ENCODE measurements at places on chromosomes 2 and 18.

DNA sequence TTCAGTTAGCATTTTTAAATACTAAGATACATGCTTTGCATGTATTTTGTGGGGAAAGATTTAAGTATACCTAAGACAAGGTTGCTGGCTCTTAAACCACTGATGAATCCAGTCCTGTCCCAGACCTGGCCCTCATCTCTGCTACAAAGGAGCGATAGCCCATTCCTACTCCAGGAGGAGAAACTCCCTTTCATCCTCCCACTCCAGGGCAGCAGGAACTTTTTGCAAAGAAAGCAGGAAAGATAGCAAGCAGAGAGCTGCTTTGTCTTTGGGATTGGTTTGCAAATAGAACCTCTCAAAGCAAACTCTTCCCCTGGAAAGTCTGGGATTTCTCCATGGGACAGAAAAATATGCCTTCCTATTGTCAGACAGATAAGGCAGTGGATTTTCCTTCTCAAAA lies 43.6 kb upstream of the COPS8 start:
- DNase-seq, result no peak

DNA sequence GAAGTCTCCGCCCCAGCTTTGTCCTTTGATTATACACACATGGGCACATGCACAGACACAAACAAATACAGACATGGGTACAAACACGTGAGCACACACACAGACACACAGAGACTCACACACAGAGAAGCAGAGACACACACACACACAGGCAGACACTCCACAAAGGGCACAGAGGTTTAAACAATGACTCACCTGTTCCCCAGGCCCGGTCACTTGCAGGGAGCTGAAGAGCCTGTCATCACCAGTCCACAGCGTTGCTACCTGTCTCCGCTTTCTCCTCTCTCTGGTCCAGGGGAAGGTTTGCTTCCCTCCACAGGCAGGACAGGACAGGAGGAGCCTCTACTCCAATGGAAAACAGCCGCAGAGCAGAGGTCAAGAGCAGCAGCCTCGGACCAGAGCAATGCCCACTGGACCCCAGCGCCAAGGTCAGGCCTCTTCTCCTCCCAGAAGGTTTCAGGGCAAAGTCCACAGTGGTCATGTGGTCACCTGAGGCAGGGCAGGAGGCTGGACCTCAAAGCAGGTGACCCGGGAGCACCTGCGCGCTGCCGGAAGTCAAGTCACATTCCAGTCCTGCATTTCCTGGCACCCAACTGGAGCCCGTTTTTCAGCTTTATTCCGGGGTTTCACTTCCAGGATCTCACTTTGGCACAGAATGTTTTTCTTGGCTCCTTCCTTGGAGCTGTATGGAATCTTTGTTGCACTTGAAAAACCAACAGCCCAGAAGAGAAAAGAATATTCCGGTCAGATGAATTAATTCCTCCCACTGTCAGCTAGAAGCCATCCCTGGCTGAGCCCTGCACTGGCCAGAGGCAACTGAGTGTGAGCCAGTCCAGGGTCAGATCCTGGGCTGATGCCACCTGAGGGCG lies at the start of gene RAB17:
RAB17 (minus strand) TSS at position 463 of the 869 bp plus-strand sequence. CDS start 4,580 bp downstream, outside the sequence.
- DNase-seq, result no peak

DNA sequence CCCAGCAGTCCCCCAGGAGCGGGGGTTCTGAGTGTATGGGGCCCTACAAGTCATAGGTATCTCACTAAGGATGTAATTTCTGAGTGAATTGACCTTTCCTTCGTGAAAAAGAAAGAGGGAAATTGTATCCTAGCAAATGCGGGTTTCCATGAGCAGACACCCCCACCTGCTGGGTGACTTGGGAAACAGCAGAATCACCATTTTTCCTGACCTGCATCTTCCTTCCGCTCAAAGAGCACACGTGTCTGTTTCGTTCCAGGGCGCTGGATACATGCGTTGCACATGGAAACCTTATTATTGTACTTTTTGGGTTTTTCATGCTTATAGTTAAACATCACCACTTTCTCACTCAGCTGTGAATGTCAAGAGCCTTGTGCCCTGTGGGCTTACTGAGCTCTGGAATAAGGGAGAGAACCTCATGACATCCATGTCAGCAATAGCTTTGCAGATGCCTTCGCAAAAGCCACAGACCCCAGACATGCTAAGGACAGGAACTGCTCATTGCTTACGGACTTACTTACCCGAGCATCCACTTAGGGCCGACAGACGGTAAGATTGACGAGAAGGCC lies 132.8 kb downstream of the TPO start:
- DNase-seq, result no peak

DNA sequence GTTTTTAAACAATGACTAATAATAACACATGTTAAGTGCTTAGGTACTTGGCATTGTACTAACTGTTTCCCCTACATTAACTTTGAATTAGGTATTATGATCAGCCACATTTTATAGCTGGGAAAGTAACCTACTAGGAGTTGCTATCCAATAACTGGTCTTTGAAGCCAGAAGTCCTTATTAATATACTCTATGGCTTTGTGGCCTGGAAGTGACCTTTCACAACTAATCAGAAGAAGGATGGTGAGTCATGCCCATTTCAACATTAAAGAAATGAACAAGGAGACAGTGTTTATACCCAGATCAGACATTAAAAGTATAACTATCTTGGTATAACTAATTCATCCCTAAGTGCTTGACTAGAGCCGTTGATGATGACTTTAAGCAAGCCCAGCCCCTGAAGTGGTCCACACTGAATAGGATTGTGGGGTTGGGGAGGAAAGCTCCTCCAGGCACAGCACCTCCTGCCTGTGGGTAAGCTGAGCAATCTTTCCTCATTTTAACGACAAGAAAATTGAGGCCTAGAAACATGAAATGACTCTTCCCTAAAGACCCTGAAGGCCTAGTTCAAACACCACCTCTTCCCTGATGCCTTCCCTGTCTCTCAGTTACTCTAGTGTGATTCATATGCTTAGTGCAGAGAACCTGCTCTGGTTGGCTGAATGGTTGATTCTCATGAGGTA lies 71.6 kb upstream of the RFX8 start:
- DNase-seq, result no peak

DNA sequence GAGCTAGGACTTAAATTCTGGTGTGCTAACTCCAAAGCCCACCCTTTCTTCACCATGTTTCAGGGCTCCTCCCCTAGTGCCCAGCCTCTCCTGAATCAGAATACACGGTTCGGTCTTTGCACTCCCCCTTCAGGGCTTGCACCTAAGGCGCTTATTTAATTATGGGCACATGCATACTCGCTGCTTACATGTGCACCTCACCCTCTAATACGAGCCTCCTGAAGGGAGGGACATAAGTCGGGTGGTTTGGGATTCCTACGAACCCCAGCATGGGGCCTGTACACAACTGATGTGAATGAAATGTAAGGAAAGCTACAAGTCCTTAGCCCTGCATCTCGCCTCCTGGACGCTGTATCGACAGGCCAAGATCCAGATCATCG lies 435 bp downstream of the IFT172 start:
- DNase-seq, result no peak

- DNase-seq, result no peak
These were observed 20.2 kb downstream of the EPHA4 start for GRCh38 chr2:221551864-221552263.

DNA sequence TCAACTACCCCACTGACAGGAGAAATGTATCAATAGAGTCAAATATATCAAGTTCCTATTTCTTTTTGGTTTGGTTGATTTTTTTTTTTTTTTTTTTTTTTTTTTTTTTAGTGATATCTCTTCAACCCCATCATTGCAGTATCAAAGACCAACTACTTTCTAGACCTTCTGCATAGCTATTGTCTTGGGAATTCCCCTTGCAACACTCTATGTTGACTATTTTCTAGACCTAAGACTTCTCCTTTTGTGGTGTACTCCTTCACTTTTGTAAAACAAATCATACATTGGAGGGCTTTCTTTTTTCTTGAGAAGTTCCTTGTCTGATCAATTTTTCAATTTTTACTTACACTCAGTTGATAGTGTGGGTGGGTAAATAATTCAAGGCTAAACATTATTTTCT lies 46.5 kb upstream of the NR4A2 start:
- no peak for DNase-seq

- DNase-seq, result no peak
These were observed 66.3 kb downstream of the NCKAP1 start for GRCh38 chr2:182971820-182972547.

DNA sequence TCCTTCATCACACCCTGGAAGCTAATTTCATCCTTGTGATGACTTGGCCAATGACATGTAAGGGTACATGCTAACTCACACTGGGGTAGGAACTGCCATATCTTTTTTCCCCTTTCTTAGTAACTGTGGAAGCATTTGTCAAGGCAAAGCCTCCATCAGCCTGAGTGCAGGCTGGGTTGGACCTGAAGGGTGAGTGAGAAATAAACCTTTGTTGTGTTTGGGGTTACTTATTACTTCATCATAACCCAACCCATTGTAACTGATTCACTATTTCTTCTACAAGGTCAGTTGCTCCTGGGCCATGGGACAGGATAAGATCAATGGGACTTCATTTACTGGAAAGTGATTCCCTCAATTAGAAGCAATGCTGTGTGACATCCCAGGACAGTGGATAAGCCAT lies 108.4 kb downstream of the COL6A3 start:
- no peak for DNase-seq

- DNase-seq, result no peak
These were observed 12.2 kb downstream of the FHOD3 start for GRCh38 chr18:36309436-36310391.

DNA sequence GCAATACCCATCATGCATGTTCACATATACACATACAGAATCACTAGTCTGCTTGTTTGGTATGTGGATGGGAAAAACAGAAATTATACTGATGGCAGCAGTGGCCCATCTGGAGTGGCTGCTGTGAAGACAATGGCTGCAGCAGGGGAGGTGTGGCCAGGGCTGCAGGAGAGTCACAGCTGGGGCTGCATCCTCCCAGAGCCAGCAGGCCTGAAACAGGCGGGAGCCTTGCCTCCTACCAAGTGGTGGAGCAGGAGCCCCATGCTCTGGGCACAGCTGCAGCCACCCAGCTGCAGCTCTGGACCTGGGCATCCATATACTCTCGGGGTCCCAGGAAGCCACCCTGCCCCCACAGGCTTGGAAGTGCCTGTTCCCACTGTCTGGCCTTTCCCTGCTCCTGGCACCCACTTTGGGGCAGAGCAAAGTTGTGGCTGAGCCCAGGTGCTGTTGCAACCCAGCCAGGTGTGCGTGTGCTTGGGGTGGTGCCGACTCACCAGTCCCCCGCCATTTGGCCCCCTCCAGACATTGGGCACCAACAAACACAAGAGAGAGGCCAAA lies 136.6 kb downstream of the SPAG16 start:
- no peak for DNase-seq

DNA sequence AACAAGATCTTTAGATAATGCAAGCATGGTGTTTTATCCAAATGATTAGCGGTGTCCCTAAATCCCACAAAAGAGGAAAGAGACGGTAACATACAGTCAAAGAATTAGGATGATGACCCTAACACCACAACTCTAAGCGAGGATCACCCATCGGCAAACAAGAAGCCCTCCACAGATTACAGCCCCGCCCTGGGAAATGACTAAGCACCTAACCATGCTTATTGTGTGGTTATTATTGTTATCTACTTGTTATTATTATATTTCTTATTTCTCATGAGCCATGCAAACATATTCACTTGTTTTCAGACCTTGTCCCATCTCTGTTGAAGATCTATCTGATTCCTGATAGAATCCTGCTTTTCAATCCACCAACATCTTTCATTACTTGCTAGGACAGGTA lies 651.3 kb downstream of the NYAP2 start:
- no peak for DNase-seq

DNA sequence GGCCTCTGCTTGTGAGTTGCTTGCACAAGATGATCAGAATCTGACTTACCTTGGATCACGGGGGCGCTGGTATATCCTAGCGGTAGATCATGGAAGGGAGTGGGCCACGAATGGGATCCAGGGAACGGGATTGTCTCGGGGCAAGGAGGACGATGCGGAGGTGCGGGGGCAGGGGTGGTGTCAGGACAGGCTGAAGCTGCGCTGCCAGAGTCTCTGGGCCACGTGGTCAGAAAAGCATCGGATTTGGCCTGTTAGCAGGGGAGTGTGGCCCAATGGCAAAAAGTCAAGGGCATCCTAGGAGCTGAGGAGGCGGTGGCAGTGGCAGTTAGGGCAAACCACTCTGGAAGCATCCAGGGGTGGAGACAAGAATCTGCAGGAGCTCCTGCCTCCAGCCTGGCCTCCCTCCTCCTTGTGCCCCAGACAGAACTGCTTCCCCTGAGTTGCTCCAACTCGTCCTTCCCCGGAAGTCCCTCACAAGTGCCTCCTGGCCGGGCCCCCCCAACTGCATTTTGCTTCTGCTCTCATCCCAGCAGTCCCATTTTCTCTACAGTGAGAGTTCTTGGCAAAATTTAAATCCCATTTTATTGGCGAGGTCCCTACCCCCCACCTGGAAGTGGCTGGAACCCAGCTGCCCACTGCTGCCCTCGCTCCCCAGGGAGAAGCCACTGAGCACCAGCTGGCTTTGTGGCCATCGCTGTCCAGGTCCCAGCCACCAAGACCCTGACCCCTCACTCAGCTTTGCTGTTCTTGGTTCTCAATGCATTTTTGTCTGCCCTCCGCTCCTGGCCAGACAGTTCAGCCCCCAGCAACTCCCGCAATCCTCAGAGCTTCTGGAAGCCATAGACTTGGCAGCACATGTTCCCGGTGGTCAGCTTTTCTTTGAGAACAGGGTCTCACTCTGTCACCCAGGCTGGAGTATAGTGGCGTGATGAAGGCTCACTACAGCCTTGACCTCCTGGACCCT lies 5.6 kb upstream of the CCDC74B start:
- no peak for DNase-seq

Data from stimulated activated CD4-positive, alpha-beta T cell treated with anti-CD3 and anti-CD28 coated beads, Interleukin-12 subunit alpha, Interleukin-12 subunit beta, amount 100 ng/mL, for 24 hours (primary cell).